ENCODE measurements at places on chromosomes 1 and 21.

GRCh38 chr1:51425955-51426354, 93.1 kb downstream of the EPS15 start:
- no peak for DNase-seq

- DNase-seq, result no peak
These were observed 25.7 kb downstream of the PLXNA2 start for GRCh38 chr1:208218237-208219097.

DNA sequence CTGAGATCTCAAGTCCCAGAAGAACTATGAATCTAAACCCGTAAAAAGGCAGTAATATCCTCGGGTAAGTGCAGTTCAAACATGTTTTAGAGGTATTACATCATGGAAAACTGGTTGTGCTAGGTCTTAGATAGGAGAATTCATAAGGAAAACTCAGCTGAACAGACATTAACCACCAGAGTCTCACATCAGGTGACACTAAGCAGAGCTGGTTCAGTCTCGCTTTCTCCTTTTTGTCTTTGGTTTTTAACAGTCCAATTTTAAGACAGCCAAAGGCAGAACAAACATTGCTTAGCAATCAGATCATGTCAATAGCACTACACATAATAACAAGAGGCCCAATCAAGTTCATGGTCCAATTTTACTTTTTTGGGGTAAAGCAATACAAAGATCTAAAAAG, 63.1 kb upstream of the MUTYH start:
- no peak for DNase-seq

GRCh38 chr1:29258189-29258975, 22.1 kb downstream of the PTPRU start:
- DNase-seq, result no peak

GRCh38 chr21:35850029-35850428, 210.3 kb downstream of the SETD4 start:
- no peak for DNase-seq

GRCh38 chr1:78839704-78840277, 166.7 kb downstream of the ADGRL4 start:
- DNase-seq, result no peak

- DNase-seq, result no peak
These were observed 53.1 kb upstream of the RC3H1 start for GRCh38 chr1:174075245-174075692.
